SW 1271 (cell line): ENCODE measurements at places on chromosomes 13 and 19.

- no peak for DNase-seq
These were observed 848 bp upstream of the CEBPA start for GRCh38 chr19:33302974-33303790.

DNA sequence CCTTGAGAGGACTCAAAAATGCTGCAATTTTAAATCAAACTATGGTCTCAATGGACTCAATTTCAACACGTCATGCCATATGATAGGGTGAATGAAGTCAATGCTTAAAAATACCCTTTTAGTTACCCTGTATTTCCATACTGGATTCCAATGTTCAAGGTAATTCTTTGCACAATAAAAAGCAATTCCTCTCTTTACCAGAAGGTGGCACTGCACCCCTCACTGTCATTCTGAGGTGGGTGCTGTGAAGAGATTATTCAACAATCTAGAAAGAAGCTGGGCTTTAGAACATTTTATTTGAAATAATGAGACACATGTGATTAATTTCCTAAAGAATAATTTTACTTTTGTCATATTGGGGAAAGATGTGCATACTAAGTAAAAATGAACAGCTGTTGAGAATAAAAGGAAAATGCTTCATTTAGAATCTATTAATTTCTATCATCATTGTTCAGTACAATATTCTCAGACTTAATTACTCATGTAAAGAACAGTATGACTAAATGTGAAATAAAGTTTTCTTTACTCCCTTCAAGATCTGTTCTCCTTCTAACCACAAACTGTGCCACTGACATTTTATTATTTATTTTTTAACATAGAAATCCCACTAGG, 789.1 kb downstream of the GPC5 start:
- no peak for DNase-seq

DNA sequence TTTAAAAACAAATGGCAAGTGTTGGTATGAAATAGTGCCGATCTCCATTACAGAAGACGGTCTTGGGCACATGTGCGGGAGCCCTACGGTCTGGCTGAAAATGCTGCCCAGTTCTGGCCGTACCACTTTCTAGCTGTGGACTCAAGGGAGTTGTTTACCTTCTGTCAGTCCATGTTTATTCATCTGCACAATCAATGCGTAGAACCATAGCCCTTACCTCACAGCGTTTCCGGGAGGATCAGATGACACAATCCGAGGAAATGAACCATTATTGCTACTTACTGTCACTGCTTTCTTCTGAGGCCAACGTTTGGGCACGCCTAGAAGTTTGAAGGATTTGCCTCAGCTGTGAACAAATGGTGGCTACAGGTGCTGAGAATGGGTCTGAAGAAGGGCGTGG, 31.2 kb downstream of the GADD45B start:
- peak; percentile 13 for DNase-seq

- DNase-seq = no peak
These were observed 7.1 kb upstream of the IFT88 start for GRCh38 chr13:20559659-20560356.

DNA sequence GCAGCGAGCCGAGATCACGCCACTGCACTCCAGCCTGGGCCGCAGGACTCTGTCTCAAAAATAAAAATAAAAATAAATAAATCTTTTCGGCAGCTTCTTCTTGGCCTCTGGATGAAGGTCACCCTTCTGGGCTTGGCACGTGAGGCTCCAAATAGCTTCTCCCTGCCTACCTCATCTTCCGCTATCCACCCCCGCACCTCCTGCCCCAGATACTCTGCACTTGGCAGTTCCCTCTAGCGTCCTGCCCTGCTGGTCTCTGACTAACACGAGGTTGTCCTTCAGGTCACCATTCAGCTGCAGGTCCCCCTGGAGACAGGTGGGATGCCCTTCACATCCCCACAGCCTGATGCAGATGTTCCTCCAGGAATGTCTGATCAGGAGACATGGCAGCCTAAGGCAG, 8.5 kb upstream of the CCL25 start:
- no peak for DNase-seq

- no peak for DNase-seq
These were observed 45.7 kb downstream of the PLPP2 start for GRCh38 chr19:245457-245856.

DNA sequence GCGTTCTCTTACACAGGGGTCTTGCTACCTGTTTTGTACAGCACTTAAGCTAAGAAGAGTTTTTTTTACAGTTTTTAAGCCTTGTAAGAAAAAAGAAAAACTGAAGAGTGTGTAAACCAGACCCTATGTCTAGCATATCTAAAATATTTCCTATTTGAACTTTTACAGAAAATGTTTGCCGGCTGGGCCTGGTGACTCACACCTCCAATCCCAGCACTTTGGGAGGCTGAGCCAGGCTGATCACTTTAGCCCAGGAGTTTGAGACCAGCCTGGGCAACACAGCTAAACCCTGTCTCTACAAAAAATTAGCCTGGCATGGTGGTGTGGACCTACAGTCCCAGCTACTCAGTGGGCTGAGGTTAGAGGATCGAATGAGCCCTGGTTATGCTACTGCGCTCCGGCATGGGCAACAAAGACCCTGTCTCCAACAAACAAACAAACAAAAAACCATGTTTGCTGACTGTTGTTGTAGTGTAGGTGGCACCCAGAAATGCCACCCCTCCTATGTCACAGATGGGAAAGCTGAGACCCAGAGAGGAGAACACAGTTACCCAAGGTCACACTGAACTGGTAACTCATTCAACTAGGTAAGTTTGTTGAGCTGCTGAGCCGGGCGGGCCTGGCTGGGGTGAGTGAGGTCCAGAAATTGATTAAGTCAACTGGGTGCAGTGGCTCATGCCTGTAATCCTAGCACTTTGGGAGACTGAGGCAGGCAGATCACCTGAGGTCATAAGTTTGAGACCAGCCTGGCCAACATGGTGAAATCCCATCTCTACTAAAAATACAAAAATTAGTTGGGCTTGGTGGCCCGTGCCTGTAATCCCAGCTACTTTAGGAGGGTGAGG, 1.9 kb upstream of the VASP start:
- DNase-seq = no peak

DNA sequence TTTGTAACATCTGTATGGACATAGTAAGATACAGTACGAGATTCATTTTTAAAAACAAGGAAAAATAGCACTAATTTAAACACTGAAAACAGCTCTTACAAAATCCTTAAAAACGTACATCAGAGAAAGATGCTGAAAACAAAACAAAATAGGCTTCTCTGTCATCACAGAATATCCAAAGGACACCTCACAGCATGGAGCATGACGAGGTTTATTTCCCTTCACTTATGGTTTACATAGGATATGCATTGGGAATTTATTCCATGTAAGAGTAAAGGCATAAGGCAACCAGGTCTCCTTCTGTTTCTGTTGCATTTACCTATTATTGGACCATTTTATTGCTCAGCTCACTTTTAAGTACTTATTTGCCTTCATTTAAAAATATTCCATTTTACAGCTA, 3.0 kb downstream of the KCTD12 start:
- DNase-seq = no peak

- DNase-seq = no peak
These were observed 102.5 kb downstream of the COL4A2 start for GRCh38 chr13:110409581-110409992.

DNA sequence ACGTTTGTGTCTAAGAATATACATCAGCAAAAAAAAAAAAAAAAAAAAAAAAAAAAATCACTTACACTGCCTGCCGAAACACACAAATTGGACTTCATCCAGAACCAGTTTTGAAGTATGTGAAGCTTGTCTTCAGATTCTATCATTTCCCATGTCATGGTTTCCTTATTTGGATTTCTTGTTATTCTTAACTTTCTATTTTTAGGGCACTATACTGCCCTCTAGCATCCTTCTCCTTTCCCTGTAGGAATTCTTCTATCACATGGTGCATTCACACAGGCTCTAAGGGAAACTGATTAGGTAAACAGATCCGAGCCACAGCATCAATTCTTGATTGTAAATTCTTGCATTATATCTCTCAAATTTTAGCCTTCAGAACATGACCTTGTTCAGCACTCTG, 1507.5 kb downstream of the OLFM4 start:
- DNase-seq = no peak

DNA sequence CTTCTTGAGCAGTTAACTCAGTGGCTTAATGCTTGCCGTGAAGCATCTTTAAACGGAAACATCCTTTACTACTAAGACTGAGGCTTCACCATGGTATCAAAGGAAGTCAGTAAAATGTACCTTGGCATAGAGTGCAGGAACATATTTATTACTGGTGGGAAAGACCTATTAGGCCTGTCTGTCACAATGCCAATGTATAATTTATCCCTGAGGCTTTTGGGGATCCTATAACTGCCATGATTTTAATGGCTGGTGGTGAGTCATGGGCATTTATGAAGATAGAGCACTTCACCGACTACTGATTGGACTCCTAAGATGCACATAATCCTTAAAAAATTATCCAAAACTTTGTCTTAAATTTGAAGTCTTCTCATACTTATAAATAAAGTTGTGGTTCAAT, 79.6 kb downstream of the FGF14 start:
- DNase-seq = no peak

- no peak for DNase-seq
These were observed 102.0 kb downstream of the DCLK1 start for GRCh38 chr13:36029166-36029565.

DNA sequence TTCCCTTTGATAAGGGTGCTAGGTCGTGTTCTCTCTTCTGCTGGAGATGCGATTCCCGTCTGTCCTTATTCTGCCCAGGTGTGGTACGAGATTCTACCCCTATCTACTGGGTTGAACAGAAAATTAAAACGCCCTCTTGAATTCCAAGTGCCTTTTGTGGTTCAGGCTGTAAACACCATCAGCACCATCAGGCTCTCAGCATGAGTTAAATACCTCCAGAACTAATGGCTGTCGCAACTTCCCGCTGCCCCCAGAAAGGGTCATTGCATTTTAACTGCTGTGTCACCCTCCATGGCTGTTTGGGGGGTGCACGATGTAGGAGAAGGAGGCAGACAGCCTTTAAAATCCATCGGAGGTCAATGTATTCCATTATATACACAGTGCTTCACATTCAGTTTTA, 177.4 kb downstream of the OXGR1 start:
- DNase-seq = no peak

GRCh38 chr19:40216777-40217026, 1.5 kb downstream of the TTC9B start:
- no peak for DNase-seq

DNA sequence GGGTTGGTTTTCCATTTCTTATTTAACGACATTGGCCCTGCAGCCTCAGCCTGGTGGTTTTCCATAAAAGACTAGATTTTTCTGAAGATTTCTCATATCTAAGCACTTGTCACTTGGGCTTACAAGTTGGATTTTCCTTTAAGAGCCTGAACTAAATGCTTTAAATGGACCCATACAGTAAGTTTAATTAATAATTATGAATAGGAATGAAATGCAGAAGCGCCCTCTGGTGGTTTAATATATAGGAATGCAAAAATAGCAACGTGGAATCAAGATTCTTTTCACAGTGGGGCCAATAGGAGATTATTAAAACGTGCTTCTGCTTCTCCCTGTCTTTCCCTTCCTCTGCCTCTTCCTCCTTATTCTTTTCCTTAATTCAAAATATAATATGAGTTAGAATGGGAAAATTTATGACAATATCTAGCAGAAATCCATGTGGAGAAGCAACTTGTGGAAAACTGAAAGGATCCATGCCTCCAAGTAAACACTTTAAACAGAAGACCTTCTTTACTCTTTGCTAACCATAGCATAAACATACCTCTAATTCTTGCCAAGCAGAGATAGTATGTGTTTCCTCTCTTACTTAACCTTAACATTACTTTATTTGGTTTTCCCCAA, 324.0 kb downstream of the GPC5 start:
- DNase-seq = no peak

- no peak for DNase-seq
These were observed 44.4 kb upstream of the USE1 start for GRCh38 chr19:17170538-17171297.

DNA sequence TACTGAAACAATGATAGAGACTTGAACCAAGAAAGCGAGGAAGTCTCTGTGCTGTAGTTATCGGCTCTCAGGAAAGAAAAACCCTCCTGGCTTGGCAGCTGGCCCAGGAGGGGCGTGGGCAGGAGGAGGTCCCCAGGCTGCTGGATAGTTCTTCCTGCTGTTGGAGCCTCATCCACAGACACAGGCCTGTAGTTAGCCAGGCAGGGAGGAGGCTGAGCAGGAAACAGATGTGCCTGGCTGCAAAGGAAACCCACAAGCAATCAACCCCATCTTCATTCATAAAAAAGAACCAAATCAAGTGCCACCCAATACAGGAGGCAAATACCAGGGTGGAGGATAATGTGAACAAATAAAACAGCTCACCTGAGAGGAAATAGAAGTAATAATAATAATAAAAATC, 86.2 kb downstream of the IRS2 start:
- no peak for DNase-seq

DNA sequence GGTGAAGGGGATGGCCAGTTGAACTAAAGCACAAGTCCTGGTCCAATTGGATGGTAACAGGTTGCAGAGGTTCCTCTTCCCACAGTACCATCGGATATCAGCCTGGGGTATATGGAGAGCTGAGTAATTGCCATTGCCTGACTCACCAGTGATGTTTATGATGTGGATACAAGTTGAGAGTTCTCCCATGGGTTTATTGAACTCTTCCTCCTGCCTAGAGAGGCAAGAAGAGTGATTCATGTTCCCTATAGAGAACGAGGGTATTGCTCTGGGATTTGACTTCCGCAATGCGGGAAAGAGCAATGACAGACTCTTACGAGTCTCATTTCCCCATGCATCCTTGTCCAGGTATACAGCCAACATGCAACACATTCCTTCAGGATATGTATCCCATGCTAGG, 111.3 kb upstream of the PCDH9 start:
- DNase-seq = no peak

DNA sequence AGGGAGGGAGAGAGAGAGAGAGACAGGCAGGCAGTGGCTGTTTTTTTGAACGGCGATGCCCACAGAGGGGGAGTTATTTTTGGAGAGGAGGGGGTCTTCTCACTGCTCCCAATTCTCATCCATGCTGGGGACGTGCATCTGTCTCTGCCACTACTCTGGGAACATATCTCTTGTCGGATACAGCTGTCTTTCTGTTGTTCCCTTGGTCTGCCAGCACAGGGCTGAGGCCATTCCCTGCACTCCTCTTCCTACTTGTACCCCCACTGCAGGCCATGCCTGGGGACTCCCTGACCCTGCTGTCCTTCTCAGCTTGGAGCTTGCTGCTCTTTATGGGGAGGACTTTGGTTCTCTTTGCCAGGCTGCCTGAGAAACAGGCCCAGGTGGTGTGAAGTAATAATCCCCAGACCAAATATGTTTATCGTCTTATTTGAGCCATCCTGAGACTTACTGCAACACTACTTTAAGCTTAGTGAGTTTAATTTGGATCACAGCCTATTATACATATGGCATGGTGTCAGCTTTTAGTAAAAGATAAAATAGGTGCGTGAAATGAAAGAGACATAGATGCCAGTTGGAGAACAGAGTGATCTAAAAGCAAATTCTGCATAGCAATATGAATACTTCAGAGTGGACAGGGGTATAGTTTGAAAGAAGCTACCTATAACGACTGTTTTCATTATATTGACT, 19.1 kb downstream of the LRCH1 start:
- DNase-seq = no peak

DNA sequence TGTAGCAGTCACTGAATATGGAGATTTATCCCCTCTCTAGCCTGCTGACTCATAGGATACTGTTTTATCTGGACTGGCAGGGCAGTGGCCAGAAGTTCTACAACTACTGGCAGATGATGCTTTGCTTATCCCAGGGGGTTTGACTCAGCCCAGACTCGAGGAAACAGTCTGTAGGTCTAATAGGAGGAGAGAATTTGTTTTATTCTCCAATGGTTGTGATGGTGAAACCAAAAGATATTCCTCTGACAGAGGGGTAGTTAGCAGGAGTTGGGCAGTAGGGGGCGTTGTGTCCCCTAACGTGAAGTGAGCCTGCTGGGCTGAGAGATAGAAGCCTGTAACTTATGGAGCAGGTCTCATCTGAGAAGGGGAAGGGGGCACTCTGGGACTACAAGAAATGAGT, 74.9 kb downstream of the WTIP start:
- DNase-seq = no peak
